ENCODE measurements at places on chromosomes 11 and 22.
A peak's percentile ranks its signal among the peaks of the same experiment; 100 is the strongest.

DNA sequence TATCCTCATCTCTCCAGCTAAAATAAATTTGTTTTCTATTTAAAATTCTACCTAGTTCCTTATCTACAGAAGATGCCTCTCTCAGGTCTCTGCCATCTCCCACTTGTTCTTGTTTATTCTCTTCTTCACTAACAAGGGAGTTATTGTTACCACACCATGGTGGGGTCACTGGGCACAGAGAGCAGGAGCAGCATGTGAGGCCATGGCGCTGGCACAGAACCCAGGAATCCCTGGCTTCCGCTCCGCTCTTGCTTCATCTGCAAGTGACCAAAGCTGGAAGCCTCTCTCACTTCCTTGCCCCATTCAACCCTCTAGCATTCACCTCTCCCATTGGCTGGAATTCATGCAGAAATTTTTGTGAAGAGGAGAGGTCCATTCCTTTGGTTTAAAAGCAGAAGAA, 190.7 kb upstream of the NCAM1 start:
- no peak for DNase-seq

DNA sequence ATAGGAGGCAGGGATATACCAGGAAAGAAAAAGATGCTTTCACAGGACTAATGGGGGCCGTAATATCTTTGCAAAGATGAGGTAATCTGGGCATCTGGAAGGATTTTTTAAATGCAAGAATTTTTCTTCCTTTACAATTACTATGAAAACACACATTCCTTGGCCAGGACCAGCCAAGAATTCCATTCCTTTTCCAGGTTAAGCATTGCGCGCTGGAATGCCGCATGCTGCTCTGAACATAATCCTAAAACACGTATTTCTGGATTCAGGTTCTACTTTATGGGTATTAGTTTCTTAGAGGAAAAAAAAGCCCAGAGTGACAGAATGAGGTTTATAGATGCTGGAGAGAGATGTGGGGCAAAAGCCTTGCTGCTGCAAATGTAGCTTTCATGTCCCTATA, 99.4 kb upstream of the SORL1-AS1 start:
- DNase-seq = no peak

DNA sequence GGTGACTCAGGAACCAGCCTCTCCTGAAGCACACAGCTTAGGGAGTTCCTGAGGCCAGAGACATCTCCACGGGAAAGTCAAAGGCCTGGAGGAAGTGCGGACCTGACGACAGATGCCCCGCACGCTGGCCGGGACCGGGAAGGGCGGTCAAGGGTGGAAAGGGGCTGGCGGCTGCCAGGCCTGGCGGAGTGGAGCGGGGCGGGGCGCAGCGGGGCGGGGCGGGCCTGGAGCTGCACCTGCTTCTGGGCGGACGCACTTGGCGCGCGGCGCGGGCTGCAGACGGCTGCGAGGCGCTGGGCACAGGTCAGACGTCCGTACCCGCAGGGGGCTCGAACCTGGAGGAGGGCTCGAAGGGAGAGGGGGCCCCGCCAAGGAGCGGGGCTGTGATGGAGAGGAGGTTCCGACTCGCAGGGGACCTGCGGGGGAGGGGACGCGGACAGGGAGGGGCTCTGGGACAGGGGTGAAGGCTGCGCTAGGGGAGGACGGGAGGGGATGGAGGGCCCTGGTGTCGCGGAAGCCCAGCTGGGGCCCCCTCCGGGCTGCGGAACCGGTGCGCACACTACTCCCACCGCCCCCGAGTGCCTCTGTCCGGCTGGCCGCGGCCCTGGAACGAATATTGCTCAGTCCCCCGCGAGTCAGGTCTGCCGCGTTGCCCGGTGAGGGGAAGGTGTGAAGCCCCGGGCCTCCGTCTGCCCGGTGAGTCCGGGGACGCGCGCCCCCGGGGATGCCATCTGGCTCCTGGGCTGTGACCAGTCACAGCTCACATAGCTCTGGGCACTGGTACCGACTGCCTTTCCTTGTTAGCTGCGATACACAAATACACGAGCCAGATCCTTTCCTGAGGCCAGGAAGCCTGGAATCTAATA, at the start of gene TMEM45B:
TMEM45B (plus strand) TSS at position 253 of the 866 bp plus-strand sequence. CDS start 36,635 bp downstream, outside the sequence.
- DNase-seq = no peak

GRCh38 chr11:124791626-124792341, 8.4 kb downstream of the MSANTD2 start:
- no peak for DNase-seq

GRCh38 chr11:116505298-116506262, 267.2 kb downstream of the BUD13 start:
- DNase-seq = no peak

- DNase-seq = no peak
These were observed 36.3 kb downstream of the ETS1 start for GRCh38 chr11:128551058-128551457.

DNA sequence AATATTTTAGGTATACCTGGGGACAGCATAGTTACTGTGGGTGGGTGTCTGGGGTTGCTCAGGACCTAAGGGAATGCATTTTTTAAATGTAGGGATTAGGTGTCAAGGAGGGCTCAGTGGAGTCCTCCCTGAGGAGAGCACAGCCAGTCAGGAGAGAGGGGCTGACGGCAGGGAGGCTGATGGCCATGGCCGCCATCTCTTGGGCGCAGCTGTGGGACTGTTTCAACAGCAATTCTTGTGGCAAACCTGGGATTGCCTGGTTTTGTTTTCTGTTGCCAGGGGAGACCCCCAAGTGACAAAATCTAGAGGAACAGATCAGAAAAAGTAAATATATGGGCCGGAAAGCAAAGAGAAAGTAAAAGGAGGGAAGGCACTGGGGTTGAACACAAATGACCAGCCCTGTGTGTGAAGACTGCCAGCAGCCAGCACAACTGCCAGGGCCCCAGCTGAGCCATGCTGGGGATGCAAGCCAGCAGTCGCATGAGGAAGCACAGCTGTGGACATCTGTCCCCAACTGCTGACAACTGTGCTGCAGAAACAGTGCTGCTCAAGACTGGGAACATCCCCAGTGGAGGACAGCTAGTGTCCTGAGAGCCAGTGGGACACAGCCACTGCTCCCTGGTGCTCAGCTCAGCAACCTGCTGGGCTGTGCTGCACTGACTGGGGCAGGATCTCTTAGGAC, 10.5 kb downstream of the MIF start:
- no peak for DNase-seq

- no peak for DNase-seq
These were observed 10.8 kb downstream of the DRD2 start for GRCh38 chr11:113464416-113464815.

GRCh38 chr11:19242179-19242932, 1.6 kb upstream of the E2F8 start:
- no peak for DNase-seq

GRCh38 chr22:44091021-44091721, 67.1 kb downstream of the PARVB start:
- DNase-seq = no peak

DNA sequence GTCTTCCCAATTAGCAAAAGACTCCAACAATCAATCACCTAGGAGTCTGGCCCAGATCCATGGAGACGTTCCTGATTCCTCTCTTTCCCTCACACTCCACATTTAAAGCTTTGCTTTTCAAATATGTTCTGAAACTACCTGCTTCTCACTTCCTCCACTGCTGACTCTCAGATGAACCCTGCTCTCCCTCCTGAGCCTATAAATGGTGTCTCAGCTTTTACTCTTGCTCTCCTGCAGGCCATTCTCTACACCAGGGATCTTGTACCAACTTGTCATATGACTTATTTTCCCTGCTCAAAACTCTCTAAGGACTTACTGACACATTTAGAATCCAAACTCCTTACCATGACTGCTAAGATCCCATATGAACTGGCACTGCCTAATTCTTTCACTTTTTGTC, 138.4 kb upstream of the DDI1 start:
- no peak for DNase-seq

- no peak for DNase-seq
These were observed 29.8 kb upstream of the TMEM135 start for GRCh38 chr11:87007963-87008362.

- DNase-seq = no peak
These were observed 35.8 kb downstream of the TMPRSS5 start for GRCh38 chr11:113670149-113670830.

- DNase-seq = no peak
These were observed 1308.3 kb downstream of the TBC1D22A start for GRCh38 chr22:48070760-48071159.

GRCh38 chr11:117384045-117384444, 56.4 kb downstream of the CEP164 start:
- no peak for DNase-seq

GRCh38 chr22:23079814-23080521, 9.6 kb downstream of the GNAZ start:
- no peak for DNase-seq

- DNase-seq = no peak
These were observed 79.5 kb downstream of the PARVA start for GRCh38 chr11:12456651-12457579.

- no peak for DNase-seq
These were observed 78.7 kb downstream of the PIWIL3 start for GRCh38 chr22:24695561-24696511.

DNA sequence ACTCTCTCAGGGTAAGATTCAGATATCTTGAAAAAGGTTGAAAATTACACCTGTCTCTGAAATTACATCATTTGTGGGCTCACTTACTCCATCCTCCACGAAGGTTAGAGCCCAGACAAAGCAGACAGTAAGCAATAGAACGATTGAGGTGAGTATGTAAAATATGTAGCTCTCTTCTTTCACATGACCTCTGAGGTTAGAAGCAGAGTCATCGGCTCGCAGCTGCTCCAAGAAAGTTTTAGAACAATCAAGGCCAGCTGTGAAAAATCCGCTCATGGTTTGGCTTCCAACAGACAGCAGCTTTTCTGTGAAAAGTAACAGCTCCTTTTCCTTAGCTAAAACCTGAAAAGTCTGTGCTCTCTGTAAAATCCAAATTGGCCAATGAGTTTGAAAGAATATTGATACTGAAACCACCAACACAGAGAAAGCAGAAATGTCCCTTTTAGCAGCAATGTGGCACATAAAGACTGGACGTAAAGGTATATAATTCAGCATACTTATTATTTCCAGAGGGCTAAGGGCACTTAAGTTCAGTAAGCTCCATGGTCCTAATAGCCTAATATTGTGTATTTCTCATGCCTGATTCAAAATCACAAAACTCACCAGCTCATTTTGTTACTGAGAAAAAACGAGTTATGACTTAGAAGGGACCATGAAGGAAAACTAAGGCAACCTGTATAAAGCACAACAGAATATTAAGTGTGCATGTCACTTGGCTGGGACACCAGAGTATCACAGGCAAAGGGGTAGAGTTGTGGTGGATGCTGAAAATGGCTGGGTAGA, 78.2 kb downstream of the FAM76B start:
- DNase-seq = no peak

GRCh38 chr11:119919656-119920055, 190.7 kb upstream of the NECTIN1 start:
- no peak for DNase-seq

DNA sequence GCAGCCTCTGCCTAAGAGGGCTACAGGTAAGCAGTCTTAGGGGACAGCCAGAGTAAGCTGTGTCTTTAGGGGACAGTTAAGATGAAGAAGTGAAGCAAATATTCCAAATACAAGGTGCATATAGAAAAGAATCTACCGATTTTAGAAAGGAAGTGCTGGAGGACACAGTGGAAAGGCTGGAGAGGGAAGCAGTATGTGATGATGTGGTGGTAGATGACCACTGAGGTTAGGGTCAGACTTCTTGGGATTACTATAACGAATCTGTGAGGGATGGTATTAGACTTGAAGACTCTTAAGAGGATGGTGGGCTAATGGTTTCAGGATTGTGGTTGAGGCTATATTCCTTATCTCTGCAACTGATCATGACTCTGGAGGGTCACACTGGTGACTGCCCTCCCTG, 40.0 kb upstream of the PHOX2A start:
- DNase-seq = no peak

- no peak for DNase-seq
These were observed 1165.1 kb downstream of the LRRC4C start for GRCh38 chr11:40294349-40294735.

GRCh38 chr11:2093575-2094353, 45.4 kb downstream of the IGF2 start:
- no peak for DNase-seq

- no peak for DNase-seq
These were observed 60.4 kb downstream of the TECTA start for GRCh38 chr11:121161349-121161917.

DNA sequence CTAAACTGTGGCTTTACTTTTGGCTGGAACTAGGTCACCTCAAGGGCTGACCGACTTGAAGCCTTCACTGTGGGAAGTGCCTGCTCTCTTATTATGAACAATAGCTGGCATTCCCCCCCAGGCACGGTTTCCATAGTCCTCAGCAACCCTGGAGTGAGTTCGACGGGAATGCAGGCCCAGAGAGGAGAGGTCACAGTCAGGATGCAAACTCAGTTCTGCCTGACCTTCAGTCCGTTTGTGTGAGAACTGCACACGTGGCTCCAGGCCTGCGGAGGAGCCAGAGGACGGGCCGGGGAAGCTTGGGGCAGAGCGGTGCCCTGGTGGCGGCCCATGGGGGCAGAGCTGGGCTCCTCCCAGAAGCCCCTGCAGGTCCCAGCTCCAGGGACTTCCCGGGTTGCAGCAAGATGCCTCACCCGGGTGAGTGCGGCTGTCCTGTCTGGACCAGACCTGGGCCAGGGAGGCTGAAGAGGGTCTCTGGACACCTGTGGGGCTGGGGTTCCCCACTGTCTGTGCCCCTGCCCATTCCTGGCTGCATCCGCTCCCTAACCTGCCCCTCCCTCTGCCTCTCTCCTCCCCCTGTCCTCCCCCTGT, 17.2 kb downstream of the SLC25A18 start:
- no peak for DNase-seq

DNA sequence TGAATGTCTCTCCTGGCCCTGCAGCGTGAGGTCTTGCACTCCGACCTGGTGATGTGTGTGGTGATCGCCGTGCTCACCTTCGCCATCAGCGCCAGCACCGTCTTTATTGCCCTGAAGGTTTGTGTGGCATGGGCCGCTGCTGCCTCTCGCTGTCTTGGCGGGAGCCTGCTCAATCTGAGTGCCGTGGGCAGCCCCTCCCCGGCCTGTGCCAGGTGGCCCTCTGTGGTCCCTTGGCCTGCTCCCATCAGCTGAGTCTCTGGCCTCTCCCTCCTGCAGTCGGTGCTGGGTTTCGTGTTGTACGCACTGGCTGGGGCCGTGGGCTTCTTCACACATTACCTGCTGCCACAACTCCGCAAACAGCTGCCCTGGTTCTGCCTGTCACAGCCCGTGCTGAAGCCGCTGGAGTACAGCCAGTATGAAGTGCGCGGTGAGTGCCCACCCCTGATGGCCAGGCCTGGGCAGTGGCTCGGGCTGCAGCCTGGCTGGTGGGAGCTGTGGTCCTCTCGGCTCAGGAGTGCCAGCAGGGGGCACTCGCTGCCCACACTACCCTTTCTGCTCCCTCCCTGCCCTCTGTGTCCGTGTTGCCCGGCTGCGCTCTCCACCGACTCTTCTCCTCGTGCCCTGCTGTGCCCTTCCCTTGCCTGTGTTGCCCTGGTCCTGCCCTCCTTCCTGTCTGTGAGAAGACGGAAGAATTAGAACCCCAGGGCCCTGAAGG, 10.2 kb downstream of the PCNX3 start:
- DNase-seq = peak; percentile 78

Measured in CD4-positive, alpha-beta T cell treated with Interleukin-4 for 1 hour (primary cell).